Calu3 (cell line): ENCODE measurements at places on chromosomes 12 and 14.

- no peak for DNase-seq
Measured at GRCh38 chr14:45868377-45868776, 615.4 kb upstream of the MIS18BP1 start.

DNA sequence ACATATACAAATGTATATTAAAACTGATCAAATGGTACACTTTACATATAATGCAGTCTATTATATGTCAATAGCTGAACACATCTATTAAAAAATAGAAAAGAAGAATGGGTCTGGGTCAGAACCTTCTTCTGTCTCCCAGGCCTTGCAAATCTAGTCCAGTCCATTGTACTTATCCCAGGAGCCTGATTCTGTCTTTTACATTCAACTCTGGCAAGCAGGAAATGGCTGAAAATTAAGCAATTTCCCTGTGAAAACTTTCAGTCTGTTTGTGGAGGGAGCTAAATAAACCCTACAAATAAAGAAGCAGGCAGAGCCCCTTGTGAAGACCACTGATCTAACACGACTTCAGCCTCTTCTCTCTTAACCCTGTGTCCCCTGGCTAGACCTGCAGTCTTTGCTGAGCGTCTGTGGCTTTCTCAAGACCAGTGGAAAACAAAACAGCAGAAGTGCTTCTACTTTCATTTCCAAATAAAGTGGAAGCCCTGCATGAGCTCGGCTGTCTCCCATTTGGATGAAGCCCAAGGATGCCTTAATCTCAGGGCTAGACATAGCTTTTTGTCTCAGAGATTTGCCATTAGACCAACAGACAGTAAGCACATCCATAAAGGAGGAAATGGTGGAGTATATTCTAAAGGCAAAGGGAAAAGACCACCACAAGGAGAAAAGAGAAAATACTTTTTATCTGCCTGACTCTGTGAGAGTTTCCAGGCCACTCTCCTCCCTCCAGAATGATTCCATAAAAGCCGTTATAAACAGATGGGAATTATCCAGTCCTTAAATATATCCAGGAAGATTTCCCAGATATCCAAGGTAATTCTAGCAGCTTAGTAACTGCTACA, 48.2 kb downstream of the CRACR2A start:
- DNase-seq, result no peak

GRCh38 chr14:103748534-103748857, 32.9 kb downstream of the ZFYVE21 start:
- DNase-seq, result no peak

- DNase-seq, result no peak
Measured at GRCh38 chr12:46574847-46575246, 202.3 kb upstream of the SLC38A2 start.

DNA sequence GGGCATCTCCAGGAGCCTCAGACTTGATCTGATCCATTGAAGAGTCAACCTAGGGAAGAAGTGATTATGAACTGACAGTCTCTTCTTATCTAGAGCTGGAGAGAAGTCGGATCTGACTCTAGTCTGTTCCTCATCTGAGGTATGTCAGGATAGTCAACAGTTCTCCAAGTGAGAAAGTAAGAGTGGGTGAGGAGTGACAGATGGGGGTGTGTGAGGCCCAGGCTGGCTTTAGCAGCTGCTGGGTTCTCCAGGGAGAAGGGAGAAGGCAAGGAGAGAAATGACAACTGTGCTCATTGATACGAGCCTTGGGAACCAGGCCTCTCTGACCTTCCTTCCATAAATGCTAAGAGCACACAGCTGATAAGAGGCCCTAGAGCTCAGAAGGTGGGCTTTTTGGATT, 53.3 kb downstream of the IRAK3 start:
- no peak for DNase-seq

DNA sequence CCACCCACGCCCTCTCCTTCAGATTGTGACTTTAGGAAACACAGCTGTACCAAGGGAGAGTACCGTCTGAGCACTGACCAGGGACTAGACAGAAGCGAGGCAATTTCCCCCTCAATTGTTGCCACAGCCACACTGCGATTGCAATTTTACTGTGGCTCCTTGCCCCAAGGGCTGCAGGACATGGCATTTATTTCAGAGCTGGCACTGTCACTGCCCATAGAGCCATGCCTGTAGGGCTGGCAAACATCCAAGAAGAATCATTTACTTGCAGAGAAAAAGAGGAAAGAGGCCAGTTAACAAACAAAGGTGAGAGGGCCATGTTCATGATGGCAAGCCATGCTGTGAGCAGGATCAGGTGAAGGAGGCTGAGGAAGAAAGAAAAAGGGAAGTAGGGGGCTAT, 129.6 kb downstream of the EMP1 start:
- no peak for DNase-seq

GRCh38 chr12:113894697-113895096, 71.4 kb downstream of the RBM19 start:
- no peak for DNase-seq
